ENCODE measurements at places on chromosomes 6 and 20. TPM values are rescaled to one million over a fixed set of nuclear protein-coding genes. Genes with fewer than 3 reads are reported as not detected.

SEL1L2 gene
- not detected for total RNA-seq

DNA sequence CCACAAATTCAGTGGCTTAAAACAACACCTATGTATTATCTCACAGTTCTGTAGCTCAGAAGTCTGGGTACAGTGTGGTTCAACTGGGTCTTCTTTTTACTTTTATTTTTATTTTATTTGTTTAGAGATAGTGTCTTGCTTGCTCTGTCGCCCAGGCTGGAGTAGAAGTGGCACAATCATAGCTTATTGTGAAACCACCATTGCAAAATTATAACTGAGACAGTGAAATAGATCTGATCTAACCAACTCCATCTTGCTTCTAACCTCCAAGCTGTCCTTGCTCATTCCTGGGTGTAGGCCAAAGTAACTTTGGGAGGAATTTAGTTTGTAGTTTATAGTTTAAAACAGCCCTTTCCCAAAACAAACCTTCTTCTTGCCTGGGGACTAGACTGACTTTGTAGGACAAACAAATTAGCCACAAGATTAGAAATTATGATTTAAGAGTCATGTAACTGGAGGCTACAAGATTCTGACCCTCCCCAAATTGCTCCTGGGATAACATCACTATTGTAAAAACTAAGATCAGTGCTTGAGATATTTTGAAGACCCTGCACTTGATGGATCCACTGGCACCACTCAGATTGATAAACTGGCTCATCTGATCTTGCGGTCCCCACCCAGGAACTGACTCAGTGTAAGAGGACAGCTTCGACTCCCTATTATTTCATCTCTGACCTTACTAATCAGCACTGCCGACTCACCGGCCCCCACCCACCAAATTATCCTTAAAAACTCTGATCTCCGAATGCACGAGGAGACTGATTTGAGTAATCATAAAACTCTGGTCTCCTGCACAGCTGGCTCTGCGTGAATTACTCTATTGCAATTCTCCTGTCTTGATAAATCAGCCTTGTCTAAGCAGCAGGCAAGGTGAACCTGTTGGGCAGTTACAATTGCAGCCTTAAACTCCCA lies 193.4 kb upstream of the CDYL start:
- no peak for DNase-seq

GRCh38 chr6:150201772-150202329 lies 59.0 kb downstream of the PPP1R14C start:
- no peak for DNase-seq

DNA sequence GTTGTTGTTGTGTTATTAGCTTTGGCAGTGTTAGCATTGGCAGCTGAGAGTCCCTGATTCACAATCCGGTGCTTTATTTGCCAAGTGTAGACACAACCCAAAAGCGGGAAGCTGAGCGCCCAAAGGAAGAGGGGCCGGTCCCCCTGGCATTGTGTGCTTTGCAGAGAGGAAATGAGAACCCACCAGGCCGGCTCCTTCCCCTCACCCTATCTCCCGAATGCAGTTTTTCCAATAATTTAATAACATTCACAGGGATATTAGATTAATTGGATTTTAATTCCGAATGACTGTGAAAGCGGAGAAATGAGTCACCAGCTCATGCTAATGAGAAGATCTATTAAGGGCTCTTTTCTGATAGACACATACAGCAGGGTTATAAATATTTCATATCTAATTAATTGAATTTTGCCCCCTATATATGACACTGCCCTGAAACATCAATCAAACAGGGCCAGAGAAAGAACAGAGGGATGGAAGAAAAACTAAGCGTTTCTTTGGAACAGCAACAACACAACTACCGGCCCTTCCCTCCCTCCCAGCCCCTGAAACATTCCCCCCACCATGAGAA lies 143.8 kb downstream of the MBOAT1 start:
- no peak for DNase-seq

IP6K3 gene
- total RNA-seq: not detected

DNA sequence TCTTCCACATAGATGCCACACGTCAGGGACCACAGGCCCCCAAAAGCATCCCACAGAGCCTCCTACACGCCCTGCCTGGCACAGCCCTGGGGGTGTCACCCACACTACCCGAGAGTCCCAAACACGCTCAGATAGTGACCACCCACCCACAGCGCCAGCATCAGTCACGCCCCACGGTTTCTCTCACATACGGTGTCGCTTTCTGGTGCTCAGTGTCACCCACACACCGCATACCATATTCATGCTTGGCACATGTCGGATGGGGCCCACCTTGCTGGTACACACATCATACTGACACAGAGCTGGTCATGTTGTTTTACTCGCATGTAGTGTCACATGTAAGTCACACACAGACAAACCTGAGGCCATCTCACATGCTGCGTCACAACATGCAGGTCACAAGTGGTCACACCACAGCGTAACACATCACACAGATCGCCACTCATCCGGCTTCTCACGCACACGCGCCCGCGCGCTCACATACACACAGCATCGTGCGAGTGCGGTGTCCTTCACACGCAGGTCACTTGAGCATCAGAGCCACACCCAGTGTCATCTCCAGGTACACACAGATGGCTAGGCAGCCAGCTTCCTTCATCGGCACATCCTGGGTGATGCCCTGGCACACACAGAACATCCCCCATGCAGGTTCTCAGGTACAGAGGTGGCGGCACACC lies 3.4 kb downstream of the TEAD3 start:
- no peak for DNase-seq

DNA sequence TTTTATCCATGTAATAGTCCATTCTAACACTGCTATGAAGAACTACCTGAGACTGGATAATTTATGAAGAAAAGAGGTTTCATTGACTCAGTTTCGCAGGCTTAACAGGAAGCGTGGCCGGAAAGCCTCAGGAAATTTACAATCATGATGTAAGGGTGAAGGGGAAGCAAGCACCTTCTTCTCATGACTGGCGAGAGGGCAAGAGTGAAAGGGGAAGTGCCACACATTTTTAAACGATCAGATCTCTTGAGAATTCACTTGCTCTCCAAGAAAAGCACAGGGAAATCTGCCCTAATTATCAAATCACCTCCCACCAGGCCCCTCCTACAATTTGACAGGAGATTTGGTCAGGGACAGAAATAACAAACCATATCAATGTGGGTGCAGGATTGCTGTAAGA lies 859.7 kb downstream of the EPHA7 start:
- DNase-seq: no peak

Data from activated naive CD4-positive, alpha-beta T cell treated with anti-CD3 and anti-CD28 coated beads for 36 hours (primary cell).